ENCODE measurements at places on chromosomes 7 and 10. TPM values are rescaled to one million over a fixed set of nuclear protein-coding genes. Genes with fewer than 3 reads are reported as not detected.
A peak's percentile ranks its signal among the peaks of the same experiment; 100 is the strongest.

DNA sequence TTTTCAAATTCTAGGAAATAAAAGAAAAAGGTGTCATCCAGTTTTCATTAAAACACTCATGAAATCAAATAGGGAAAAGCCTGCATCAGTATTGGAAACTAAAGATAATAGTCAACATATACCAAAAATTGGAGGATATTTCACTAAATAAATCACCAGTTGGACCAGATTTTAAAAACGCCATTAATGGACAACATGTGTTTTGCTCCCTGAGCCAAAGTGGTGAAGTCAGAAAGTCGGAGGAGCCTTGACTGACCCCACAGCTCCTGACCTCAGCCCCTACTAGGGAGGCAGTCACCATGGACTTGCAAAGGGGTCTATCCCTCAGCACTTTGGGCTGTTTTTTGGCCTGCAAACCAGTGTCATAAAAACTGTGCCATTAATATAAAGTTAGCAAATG is 98.3 kb upstream of the SEC61G start:
- no peak for DNase-seq

DNA sequence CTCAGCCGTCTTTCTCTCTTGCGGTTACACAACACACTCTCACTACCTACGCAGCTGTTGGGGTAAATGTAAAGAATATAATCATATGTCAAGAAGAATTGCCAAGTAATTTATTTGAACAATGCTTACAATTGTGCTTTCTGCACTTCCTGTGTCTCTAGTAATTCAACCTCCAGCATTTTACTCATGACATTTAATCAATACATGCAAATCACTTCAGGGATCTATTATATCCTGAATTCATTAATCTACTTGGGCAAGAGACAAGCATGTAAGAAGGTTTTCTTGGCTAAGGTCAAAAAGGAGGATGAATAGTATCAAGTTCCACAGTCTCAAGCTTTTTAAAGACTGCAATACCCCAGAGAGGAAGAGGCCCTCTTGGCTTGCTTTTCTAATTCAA is 562.9 kb upstream of the ADARB2 start:
- DNase-seq: no peak

- DNase-seq: no peak
These were observed 9.3 kb downstream of the TCF7L2 start for GRCh38 chr10:112959207-112959838.

DNA sequence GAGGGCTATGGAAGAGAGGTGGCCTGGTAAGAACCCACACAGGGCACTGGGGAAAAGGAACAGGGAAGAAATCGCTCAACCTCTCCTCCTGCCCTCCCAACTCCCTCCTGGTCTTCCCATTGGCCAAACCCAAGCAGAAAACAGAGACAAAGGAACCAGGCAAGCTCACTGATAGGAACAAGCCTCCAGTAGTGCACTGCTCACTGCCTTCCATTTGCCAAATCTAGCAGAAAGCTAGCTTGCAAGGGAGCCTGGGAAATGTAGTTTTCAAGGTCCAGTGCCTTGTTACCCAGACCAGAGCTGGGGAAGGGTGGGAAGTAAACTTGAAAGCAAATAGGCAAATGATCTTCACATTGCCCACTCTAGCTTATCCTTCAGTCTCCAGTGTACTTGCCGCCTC is 556.1 kb upstream of the AUTS2 start:
- DNase-seq: no peak

DNA sequence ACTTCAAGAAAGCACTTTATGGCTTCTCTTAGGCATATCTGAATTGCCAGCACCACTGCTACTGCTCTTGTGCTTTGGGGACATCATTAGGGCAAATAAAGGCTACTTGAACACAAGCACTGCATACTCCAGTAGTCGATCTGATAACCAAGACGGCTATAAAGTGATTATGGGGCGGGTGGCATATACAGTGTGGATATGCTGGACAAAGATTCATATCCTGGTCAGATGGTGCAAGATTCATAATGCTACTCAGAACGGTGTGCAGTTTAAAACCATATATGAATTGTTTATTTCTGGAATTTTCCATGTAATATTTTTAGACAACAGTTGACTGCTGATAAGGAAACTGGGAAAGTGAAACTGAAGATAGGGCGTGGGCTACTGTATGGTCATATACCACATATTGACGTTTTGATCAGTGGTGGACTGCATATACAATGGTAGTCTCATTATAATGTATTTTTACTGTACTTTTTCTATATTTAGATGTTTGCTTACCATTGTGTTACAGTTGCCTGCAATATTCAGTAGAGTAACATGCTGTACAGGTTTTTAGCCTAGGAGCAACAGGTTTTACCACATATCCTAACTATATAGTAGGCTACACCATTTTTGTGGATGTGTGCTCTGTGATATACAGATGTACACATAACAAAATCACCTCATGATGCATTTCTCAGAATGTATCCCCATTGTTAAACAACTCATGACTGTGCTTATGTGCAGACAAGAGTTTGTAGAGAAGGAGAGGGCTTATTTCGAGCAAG is 15.2 kb downstream of the ANLN start:
- DNase-seq: no peak

- DNase-seq: no peak
These were observed 43.2 kb downstream of the RALA start for GRCh38 chr7:39666562-39666961.

- DNase-seq: no peak
These were observed 303.6 kb downstream of the GPAM start for GRCh38 chr10:111879969-111880368.

- no peak for DNase-seq
These were observed 187.7 kb upstream of the CNTNAP2 start for GRCh38 chr7:145928937-145929336.

DNA sequence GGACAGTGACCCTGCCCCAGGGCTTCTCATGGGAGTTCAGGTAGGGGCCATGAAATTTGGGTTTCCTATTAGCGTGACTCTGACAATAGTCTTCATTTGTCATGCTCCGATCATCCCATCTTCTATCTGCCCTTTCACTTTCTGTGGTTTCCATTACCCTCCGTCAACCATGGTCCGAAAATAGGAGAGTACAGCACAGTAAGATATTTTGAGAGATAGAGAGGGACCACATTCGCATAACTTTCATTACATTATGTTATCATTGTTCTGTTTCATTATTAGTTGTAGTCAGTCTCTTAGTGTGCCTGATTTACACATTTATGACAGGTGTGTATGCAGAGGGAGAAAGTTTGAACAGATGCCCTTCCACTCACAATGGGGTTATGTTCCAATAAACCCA is 649.2 kb downstream of the SDK1 start:
- no peak for DNase-seq

GRCh38 chr10:48724127-48724526 is 39.5 kb downstream of the WDFY4 start:
- DNase-seq: no peak

GRCh38 chr7:50943482-50943881 is 160.8 kb upstream of the GRB10 start:
- no peak for DNase-seq

DNA sequence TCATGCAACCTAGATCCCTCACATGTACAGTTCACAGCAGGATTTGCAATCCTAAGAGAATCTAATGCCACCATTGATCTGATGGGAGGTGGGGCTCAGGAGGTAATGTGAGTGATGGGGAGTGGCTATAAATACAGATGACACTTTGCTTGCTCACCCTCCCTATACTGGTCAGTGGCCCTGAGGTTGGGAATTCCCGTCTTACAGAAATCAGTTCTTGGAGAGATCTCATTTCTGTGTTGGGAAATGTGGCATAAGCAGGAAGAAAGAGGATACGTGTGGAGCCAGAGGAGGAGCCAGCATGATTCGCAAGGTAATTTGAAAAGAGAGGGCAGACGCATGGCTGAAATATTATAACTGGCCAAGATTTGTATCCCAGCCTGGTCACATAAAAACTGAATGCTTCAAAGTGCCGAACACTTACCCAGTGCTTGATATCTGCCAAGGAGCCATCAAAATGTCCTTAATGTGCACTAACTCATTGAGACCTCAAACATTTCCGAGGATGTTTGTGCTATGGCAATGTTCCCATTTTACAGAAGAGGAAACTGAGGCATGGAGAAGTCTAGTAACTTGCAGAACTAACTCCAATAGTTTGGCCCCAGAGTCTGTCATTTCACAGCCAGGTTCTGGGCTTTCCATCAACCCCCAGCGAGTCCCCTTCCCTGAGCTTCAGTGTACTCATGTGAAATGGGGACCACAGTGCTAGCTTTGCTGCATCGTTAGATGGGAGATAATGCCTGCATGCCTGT is 5.5 kb upstream of the IKZF1 start:
- no peak for DNase-seq

DNA sequence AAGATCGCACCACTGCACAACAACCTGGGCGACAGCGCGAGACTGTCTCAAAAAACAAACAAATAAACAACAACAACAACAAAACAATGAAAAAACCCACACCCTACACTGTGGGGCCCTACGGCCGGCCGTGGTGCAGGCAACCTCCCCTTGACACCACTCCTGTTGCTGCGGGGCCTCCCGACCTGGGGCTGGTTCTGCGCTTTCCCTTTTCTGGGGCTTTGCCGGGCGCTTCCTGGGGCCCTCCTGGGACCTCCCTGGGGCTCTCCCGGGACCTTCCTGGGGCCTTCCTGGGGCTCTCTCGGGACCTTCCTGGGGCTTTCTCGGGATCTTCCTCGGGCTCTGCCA is 46.6 kb downstream of the INSIG1 start:
- no peak for DNase-seq

DNA sequence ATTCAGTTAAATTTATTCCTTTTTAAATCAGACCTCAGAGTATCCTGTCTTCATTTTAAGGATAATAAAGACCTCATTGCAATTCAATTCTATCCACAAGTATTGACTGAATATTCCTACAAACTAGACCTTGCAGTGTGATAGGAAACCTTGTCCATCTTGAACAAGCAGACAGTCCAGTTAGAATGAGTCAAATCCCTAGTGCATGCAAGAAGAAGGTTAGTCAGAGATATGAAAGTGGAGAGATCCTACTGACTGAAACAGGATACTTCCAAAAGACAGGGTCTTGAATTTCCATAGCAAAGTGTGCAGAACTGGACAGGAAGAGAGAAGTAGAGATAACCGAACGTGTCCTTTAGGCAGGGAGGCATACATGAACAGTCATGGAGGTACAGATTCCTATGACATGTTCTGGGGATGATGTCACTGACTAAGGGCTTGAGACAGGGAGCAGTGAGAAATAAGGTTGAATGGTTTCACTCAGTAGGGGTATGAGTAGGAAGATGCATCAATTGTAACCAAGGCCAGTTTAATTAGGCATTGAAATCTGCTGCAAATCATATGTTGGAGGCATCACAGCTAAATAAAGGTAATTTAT is 45.2 kb downstream of the PPP1R3A start:
- no peak for DNase-seq

DNA sequence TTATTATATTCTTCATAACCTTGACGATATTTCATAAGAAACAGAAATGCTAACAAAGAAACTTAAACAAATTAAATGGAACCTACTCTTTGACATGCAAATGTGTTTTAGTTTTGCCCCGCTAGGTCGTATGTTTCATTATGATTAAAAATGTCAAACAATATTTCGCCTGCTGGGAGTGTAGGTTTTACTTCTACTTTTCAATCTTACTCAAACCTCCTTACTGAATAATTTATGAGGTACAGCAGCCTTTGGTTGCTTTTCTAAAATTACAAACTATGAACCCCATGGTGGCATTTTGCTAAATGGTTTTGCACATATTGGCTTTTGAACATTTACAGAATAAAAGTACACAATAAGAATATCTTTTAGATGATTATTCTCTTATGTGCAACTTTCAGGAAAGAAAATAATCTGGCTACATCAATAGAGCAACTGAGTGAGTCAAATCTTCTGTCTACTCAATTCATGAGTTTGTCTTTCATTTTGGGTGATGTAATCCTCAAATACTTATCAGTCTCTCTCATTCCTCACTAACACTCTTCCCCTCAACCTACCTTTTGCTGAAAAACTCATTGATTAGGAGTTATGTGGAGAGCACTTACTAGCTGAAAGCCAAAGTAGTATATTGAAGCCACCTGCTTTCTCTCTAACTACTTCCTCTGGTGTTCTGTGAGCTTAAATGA is 1226.4 kb downstream of the XPNPEP1 start:
- no peak for DNase-seq

GRCh38 chr7:111018960-111019736 is 71.8 kb upstream of the LRRN3 start:
- DNase-seq: no peak

DNA sequence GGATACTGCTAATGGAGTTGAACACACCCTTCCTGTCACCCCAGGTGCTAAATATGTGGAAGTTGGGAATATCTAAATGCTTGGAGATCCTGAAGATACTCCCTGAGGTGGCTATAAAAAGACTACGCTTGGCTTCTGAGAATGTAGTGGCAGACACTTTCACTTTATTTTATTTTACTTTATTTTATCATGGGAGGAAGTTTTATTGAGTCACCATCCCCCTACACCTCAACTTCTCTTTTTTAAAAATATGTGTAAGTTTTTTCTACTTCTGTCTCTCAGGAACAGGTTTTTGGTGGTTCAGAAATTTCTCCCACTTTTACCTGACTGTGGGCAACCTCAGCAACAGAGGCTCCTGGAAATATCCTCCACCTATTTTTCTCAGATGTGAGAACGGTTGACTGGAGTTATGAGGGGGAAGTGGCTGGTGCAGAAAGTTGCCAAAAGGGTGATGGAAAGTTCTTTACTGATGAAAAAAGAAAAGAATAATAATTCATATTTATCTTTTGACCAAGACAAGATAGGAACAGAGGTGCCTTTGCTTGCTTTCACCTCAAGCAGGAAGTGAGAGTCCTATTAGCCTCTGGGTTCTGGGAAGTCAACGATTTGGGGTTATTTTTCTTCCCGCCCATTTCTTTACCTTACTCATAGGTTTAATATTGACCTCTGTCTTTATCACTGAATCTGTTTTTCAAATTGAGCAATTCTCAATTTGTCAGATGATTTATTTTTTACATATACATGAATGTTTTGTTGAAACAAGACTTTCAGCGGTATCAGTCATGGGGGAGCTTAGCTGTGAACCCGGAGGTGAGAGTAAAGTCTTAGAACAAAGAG is 103.6 kb downstream of the AHR start:
- DNase-seq: no peak

GRCh38 chr7:13327669-13328068 is 640.2 kb downstream of the ARL4A start:
- no peak for DNase-seq

GRCh38 chr10:53843736-53844362 is 957.2 kb downstream of the PCDH15 start:
- no peak for DNase-seq

GRCh38 chr10:28214219-28214618 is 88.6 kb downstream of the MPP7 start:
- DNase-seq: no peak

GRCh38 chr10:22437620-22438588 is 92.6 kb downstream of the SPAG6 start:
- no peak for DNase-seq

GRCh38 chr7:116591202-116592040 is 66.6 kb downstream of the CAV1 start:
- DNase-seq: no peak

GRCh38 chr7:82234457-82235049 is 209.0 kb downstream of the CACNA2D1 start:
- no peak for DNase-seq

GRCh38 chr10:21732067-21732772 is 198.2 kb downstream of the MLLT10 start:
- peak; percentile 72 for DNase-seq

- peak; percentile 87 for DNase-seq
These were observed 5.7 kb downstream of the KAZALD1 start for GRCh38 chr10:101067356-101068083.

ANAPC16 gene
- total RNA-seq: 53.2 TPM

ENTPD1 gene
- total RNA-seq: 0.37 TPM

CLCN1 gene
- total RNA-seq: 0.09 TPM

ANKRD7 gene
- not detected for total RNA-seq

CLRN3 gene
- not detected for total RNA-seq

OR9A2 gene
- total RNA-seq: not detected

TMEM196 gene
- 0.55 TPM for total RNA-seq

CALML5 gene
- not detected for total RNA-seq

CCDC71L gene
- 18.5 TPM for total RNA-seq

GNAT3 gene
- total RNA-seq: not detected

Measured in neural crest cell (in vitro differentiated cells).